ENCODE measurements at places on chromosomes 3 and 15. TPM values are rescaled to one million over a fixed set of nuclear protein-coding genes. Genes with fewer than 3 reads are reported as not detected.

The RASL12 gene
- 1.7 TPM for polyA plus RNA-seq

The PLXNA1 gene
- polyA plus RNA-seq = 5.6 TPM

The SPINT1 gene
- 6.2 TPM for polyA plus RNA-seq

The SLC51A gene
- polyA plus RNA-seq = 0.79 TPM

The SCAP gene
- 26.4 TPM for polyA plus RNA-seq

The GPR27 gene
- 3.5 TPM for polyA plus RNA-seq

The ETV5 gene
- polyA plus RNA-seq = 4.7 TPM

The NOX5 gene
- 0.02 TPM for polyA plus RNA-seq

Measured in adipose tissue (tissue), 3 donors.